Fibroblast of upper back skin (primary cell): ENCODE measurements at places on chromosomes 12 and 14.
A peak's percentile ranks its signal among the peaks of the same experiment; 100 is the strongest.

GRCh38 chr12:109654357-109654756 is 59.3 kb upstream of the FAM222A start:
- DNase-seq: no peak

GRCh38 chr14:40362856-40363255 is 930.6 kb upstream of the FBXO33 start:
- no peak for DNase-seq

DNA sequence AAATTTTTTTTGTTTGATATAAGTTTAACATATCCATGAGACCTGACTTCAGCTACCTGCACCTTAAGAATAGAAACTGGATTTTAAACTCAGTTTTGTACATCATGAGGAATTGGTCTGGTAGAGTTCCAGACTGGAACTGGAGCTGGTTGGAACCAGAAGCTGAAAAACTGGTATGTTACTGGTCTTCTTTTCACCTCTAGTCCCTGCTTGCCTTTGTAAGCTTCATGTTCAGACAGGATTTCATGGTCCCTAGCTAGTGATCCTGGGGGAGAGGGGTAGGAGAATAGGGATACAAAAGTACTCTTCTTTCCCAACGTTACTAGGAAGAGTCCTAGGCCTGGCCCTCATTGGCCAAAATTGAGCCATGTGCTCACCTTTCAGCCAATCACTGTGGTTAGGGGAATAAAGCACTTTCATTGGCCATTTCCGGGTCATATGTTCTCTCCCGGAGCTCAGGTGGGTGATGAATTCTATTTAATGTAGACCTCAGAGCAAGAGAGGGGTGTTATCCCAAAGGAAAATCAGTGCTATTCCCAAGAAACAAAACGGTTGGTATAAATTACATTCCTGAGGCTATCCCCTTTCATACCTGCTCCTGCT is 36.9 kb upstream of the APPL2 start:
- DNase-seq: no peak

DNA sequence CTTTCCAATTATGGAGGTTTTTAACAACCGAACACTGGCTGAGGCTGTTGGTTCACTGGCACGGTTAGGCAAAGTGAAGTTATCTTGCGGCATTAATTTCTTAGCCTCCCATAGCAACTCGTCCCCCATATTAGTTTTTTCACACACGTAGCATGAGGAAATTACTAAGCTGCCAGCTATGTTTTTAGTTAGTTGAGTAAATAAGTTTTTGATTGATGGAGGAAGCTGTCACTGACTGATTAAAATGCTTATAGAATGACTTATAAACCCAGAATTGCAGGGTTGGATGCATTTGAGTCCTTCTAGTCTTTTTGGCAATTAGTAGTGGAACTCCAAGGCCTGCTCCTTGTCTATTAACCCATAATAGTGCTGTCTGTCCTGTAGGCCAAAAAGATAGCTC is 97.1 kb downstream of the ALG10 start:
- DNase-seq: no peak

GRCh38 chr14:68757618-68758081 is 35.2 kb downstream of the ZFP36L1 start:
- peak; percentile 62 for DNase-seq

DNA sequence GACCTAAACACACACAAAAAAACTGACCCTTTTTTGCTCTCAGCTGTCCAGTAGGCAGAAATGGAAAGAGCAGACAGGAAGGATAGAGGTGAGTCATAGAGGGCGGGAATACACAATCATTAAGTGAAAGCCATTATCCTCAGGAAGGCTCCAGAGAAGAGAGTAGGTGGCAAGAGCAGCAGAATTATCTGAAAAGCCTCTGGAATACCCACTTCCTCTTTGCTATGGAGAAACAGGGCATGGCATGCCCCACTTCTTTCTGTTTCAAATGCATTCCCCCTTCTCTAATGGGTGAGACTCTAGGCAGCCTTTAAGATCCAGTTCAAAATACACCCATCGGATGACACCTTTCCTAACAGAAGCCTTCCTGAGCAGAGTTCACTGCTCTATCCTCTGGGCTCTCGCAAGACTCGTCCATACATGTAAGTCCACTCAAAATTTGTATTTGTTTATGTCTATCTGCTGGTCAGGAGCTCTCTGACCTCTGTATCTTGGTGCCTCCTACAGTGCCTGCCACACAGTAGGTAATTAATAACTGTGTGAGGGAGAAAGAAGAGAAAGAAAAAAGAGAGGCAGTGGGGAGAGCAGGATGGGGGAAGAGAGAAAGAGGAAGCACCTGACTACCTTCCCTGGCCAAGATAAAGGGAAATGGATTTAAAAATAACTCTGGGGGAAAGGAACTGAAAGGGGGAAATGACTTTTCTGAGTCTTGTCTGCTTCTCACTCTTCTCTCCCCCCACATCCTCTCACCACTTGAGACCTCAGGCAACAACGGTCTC is 8.5 kb downstream of the KLHL33 start:
- peak; percentile 56 for DNase-seq

- DNase-seq: peak; percentile 25
These were observed 113.3 kb upstream of the SOX5 start for GRCh38 chr12:24062642-24063245.

GRCh38 chr12:106434526-106434925 is 77.0 kb downstream of the POLR3B start:
- no peak for DNase-seq

DNA sequence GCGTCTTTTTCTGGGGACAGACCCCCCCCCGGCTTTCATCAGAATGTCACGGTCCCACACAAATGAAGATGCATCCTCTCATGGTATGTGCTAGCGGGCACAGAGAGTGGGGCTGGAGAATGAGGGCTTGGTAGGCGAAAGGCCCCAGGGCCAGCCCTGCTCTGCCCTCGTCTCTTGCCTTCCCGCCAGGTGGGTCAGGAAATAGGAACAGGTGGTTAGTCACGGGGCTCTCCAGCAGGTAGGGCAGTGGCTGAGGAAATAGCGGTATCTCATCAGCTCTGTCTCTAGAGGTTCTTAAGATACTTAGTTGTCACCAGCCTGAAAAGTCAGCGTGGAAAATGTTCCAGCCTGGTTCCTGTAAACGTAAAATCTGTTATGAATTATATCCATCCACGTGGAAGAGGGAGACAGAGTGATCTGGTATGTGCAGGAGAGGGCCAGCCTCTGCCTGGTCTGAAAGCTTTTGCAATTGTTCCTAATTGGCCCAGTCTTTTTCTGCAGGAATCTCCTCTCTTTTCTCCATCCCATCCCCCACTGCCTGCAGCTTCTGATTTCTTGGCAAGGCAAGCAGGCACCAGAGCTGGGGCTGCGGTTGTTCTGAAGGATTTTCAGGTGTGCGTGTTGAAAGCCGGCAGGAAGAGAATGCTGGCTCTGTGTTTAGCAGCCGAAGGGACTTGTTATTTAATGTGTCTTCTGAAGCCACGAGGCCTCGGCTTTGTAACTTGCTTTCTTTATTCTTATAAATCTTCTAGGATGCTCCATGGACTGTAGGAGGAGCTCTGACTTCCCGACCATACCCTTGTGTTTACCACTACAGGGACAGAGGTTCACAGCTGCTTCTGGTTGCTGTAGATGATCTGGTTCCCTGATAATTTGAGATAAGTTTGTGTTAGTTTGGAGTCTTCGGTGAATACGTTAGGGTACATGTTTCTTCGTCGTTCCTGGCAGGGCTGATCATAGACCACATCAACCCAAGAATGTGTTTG is 131.1 kb downstream of the CACNA1C start:
- peak; percentile 91 for DNase-seq

DNA sequence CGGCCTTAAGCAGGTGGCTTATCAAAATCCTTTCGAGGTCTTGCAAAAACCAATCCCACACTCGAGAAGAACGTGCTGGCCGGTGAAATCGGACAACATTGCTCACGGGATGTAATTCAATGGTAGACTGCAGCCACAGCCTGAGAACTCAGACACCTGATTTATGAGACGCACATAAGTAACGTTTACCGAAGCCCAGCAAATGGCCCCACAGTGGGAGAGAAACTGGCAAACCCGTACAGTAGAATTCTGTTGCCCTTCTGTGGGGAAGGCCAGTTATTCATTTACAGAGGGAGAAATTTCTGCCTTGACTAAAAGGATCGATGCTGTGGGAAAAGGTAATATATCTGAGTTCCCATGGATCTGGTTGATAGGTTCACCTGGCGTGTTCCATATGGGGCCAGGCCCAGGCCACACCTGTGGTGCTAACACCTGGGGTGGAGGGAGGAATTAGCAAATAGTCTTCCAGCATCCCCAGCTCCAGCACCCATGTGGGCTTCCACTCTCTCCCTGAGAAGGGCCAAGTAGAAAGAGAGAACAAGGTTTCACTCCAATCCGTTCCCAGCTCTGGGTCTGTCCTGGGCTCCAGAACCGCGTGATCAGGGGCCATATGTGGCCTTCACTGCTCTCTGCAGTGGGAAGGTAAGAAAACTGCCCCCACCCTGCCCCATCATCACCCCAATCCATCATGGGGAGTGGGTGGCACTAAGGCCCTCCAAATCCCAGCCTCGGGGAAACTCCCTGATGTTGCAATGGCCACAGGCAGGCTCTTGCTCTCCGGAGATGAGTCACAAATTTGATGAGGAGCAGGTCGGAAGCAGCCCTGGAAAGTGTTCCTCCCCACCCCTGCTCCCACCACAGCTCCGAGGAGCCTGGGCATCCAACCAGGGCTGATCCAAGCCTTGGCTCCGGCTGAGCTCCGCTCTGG is 12.7 kb downstream of the BDKRB1 start:
- peak; percentile 95 for DNase-seq

- no peak for DNase-seq
These were observed 617 bp downstream of the TTC8 start for GRCh38 chr14:88825078-88825458.

- DNase-seq: no peak
These were observed 91.3 kb downstream of the PHETA1 start for GRCh38 chr12:111277570-111277969.

DNA sequence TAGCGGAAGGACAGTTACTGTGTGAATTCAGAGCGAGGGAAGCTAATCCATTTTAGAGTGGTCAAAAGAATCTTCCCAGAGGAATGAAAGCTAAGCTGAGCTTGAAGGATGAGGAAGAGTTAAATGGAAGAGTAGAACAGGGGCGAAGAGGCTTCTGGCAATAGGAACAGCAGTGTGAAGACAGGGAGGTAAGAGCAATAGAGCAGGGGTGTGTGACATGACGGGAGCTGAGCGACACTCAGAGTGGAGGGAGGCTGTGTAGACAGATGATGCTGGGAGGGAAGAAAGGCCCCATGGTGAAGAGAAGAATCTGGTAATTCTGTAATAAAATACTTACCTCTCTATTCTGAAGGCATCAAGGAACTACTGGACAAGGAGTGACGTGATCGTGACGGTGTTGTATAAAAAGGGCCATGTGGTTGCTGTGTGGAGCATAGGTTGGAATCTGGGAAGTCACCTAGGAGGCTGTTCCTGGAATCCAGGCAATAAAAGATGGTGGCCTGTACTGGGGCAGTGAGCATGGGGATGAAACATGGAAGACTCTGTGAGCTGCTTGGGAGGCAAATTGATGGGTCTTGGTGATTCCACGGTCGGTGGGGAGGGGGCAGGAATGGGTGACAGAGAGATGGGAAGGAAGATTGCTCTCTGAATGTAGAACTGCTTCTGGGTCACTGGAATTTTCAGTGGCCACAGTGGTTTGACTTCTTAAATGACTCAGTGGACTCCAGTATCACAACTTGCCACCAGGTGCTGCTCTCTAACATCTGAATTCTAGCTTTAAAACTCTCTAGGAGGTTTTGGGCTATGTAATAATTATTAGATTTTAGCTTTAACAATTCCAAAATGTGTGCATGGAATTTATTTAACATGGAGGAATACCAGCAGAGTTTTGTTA is 164.1 kb downstream of the ATP23 start:
- DNase-seq: no peak

GRCh38 chr12:46244273-46244915 is 24.4 kb downstream of the SLC38A1 start:
- no peak for DNase-seq

- peak; percentile 36 for DNase-seq
These were observed 11.0 kb downstream of the ZFC3H1 start for GRCh38 chr12:71652656-71653055.

DNA sequence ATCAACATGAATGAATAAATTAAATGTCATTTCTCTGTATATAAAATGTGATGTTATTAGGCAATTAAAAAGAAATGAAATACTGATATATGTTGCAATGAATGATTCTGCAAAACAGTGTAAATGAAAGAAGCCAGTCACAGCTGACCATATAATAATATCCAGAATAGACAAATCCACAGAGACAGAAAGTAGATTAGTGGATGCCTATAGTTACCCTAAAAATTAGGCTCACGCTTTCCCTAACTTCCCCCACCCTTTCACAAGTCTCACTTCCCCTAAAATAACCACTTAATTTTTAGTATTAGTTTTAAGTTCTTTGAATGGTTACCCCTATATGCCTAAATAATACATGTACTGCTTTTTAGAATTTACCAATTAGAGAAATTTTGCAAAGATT is 348.9 kb upstream of the FAR2 start:
- DNase-seq: no peak

- no peak for DNase-seq
These were observed 11.0 kb downstream of the SPTLC2 start for GRCh38 chr14:77605392-77605972.

- DNase-seq: no peak
These were observed 13.8 kb downstream of the MGST1 start for GRCh38 chr12:16361142-16361783.

GRCh38 chr12:79531518-79531917 is 159.2 kb downstream of the PAWR start:
- DNase-seq: no peak

DNA sequence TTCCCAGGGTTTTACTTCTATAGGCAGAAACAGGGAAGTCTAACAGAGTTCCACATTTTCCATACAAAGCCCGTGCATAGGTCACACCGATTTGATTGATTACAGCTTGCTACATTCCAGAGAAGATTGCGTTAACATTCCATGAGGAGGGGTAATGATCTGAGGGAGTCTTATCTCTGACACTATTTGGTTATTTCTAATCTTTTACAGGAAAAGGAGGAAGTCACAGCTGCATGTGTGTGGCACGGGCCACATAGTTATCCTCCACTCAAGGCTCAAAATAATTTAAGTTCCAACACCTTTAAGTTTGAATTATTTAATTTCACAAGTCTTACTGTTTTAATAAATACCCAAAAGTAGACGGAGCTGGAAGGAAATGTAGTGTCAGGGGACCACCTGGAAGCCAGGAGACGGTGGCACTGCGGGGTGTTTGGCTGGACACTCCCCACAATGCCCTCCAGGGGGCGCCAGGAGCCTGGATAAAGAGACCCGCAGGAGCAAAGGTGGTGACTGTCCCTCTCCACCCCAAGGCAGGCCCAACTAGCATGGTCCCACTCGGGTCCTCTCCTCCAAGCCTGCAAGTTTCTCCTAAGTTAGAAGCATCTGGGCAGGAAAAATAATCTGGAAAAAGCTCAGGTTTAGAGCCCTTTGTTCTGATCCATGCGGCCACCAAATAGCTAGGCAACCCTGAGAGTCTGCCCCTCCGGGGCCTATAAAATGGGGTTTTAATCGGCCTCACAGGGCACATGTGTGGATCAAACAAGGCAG is 20.2 kb downstream of the KRT8 start:
- DNase-seq: peak; percentile 56

DNA sequence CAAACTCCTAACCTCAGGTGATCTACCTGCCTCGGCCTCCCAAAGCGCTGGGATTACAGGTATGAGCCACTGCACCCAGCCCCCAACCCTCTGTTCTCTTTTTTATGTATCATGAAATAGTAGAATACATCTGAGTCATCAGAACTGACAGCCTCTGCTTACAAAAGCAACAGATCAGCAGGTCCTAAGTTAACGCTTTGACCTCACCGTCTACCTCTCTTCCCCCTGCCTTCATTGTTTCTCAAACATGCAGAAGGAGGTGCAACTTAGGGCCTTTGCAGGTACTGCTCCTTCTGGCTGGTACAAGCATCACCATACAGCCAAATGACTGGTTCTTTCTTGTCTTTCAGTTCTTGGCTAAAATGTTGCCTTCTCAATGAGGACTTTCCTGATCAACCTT is 249.2 kb downstream of the PAWR start:
- DNase-seq: no peak
